ENCODE measurements at places on chromosomes 2 and 18. TPM values are rescaled to one million over a fixed set of nuclear protein-coding genes. Genes with fewer than 3 reads are reported as not detected.

DNA sequence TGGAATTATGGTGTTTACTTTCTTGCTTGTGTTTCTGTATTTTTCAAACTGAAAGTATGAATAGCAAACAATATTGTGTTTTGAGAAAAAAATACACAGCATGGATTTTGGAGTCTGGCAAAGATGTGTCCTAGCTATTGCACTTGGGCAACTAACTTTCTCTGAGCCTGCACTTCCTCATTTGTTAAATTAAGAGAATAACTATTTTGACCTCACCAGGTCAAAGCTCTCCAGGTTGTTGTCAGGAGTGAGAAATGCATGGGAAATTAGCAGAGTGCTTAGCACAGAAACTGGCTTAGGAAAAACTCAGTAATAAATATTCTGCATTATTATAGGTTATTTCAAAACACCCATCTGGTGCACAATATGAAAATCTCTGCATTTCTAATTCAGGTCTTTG, 28.2 kb downstream of the LYPD1 start:
- no peak overlapping the region for H3K27ac ChIP-seq
- no peaks in the 10 kb centered on the region for H3K36me3 ChIP-seq
- no peaks in the 10 kb centered on the region for H3K4me1 ChIP-seq

GRCh38 chr2:56315376-56315775, 131.6 kb downstream of the CCDC85A start:
- DNase-seq = no peak
- no peaks in the 10 kb centered on the region for H3K36me3 ChIP-seq
- no peaks in the 10 kb centered on the region for H3K4me1 ChIP-seq
- H3K4me3 ChIP-seq = no peak overlapping the region
- H3K27ac ChIP-seq = no peak overlapping the region
- H3K27me3 ChIP-seq = no peaks in the 10 kb centered on the region

DNA sequence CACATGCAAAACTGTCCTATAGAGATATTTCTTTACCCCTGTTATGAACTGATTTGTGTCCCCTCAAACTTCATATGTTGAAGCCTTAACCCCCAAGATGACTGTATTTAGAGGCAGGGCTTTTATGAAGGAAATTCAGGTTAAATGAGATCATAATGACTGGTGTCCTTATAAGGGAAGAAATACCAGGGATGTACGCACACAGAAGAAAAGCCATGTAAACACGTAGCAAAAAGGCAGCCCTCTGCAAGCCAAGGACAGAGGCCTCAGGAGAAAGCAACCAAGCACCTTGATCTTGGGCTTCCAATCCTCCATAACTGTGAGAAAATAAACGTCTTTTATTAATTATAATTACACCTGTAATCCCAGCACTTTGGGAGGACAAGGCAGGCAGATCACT, 101.3 kb upstream of the NDUFV2 start:
- no peak for DNase-seq
- peaks cover 16% of the 10 kb centered on the region for H3K27me3 ChIP-seq
- H3K27ac ChIP-seq = no peak overlapping the region
- no peaks in the 10 kb centered on the region for H3K4me1 ChIP-seq

DNA sequence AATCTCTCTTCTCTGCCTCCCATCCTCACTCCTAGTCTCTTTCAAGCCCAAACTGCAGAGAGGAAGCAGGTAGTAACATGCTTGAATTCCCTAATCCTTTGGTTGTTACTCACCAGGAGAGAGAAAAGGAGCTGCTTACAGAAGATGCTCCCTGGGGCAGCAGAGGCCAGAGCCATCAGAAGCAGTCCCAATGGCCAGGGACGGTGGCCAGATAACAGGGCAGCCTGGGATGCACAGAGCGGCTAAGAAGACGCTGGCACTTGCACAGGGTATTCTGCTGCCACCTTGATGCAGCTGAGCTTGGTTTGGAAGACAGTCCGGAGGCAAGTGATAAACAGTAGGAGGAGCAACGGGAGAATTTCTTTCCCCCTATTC, 250 bp downstream of the DSC1 start:
- no peak overlapping the region for H3K4me3 ChIP-seq
- H3K27ac ChIP-seq = no peak overlapping the region
- H3K4me1 ChIP-seq = no peaks in the 10 kb centered on the region
- no peaks in the 10 kb centered on the region for H3K27me3 ChIP-seq

DNA sequence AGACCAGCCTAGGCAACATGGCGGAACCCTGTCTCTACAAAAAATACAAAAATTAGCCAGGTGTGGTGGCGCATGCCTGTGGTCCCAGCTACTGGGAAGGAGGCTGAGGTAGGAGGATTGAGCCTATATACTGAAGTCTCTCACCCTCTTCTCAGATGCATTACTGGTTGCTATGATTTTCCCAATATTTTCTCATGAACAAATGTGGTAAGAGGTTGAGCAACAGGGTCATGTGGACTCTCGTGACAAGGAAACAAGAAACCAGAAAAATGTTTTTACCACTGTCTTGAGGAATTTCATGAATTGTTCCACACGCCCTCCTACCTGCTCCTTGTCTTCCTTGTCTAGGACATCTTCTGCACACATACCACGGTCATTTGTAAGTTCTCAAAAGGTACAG, 12.4 kb downstream of the LMAN2L start:
- no peak overlapping the region for H3K4me3 ChIP-seq
- no peaks in the 10 kb centered on the region for H3K36me3 ChIP-seq
- DNase-seq = no peak
- no peaks in the 10 kb centered on the region for H3K4me1 ChIP-seq
- H3K27ac ChIP-seq = no peak overlapping the region

- H3K36me3 ChIP-seq = no peaks in the 10 kb centered on the region
- no peaks in the 10 kb centered on the region for H3K27me3 ChIP-seq
- H3K27ac ChIP-seq = no peak overlapping the region
- no peak for DNase-seq
- H3K4me1 ChIP-seq = peaks cover 40% of the 10 kb centered on the region
- no peak overlapping the region for H3K4me3 ChIP-seq
Observed at GRCh38 chr2:85926931-85927661, 38.3 kb upstream of the ST3GAL5 start.

- no peak for DNase-seq
- peaks cover 6% of the 10 kb centered on the region for H3K27me3 ChIP-seq
- H3K27ac ChIP-seq = no peak overlapping the region
- H3K36me3 ChIP-seq = no peaks in the 10 kb centered on the region
- no peak overlapping the region for H3K4me3 ChIP-seq
Observed at GRCh38 chr2:212158081-212158480, 380.5 kb downstream of the ERBB4 start.

- H3K27me3 ChIP-seq = no peaks in the 10 kb centered on the region
- no peak overlapping the region for H3K4me3 ChIP-seq
- no peak overlapping the region for H3K27ac ChIP-seq
- H3K36me3 ChIP-seq = no peaks in the 10 kb centered on the region
- no peak for DNase-seq
Observed at GRCh38 chr2:17625446-17625845, 85.0 kb downstream of the VSNL1 start.

LBX2 gene
- total RNA-seq = not detected

DNA sequence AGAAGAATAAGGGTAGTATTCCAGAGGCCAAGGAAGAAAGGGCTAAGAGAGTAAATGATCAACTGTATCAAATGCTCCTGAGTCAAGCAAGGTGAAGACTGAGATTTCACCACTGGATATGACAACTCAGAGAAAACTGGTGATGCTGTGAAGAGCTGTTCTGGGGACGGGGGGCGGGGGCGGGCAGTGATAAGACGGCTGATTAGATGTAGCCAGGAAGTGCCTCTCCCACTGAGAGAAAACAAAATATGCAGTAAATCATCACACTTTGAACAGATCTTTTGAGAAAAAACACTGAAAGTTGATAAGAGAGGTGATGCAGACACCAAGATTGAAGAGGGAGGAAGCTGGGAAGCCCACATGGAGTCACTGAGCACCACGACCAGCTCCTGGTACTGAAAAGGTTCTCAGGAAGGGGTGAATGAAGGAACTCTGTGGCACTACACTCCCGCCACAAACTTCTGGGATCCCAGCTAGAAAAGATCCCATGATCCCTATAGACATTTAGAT, 75.8 kb downstream of the MYO3B start:
- no peak overlapping the region for H3K27ac ChIP-seq
- no peak for DNase-seq
- H3K36me3 ChIP-seq = no peaks in the 10 kb centered on the region
- H3K4me1 ChIP-seq = no peaks in the 10 kb centered on the region
- no peak overlapping the region for H3K4me3 ChIP-seq

DNA sequence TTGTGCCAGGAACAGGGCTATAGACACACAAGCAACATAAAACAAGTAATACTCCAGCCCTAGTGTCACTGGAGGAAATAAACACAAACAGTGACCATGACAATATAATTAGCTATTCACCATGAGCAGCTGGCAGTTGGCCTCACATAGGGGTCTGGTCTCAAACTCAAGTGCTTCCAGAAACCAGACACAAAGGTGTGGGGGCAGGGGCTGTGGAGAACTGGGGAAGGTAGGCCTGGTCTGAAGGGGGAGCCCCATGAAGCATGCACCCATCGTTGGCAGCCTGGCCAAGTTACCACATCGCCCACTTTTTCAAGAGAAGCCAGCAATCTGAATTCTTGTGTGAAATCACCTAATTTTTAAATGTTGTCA, 49.5 kb upstream of the SP3 start:
- H3K27ac ChIP-seq = no peak overlapping the region
- H3K27me3 ChIP-seq = no peaks in the 10 kb centered on the region
- DNase-seq = no peak
- no peaks in the 10 kb centered on the region for H3K36me3 ChIP-seq

PLGLB2 gene
- total RNA-seq = not detected

UGT1A5 gene
- total RNA-seq = not detected

GRCh38 chr18:32360682-32361345, 109.9 kb downstream of the GAREM1 start:
- DNase-seq = no peak
- no peak overlapping the region for H3K27ac ChIP-seq
- H3K4me1 ChIP-seq = peaks cover under 1% of the 10 kb centered on the region
- H3K27me3 ChIP-seq = no peaks in the 10 kb centered on the region

DNA sequence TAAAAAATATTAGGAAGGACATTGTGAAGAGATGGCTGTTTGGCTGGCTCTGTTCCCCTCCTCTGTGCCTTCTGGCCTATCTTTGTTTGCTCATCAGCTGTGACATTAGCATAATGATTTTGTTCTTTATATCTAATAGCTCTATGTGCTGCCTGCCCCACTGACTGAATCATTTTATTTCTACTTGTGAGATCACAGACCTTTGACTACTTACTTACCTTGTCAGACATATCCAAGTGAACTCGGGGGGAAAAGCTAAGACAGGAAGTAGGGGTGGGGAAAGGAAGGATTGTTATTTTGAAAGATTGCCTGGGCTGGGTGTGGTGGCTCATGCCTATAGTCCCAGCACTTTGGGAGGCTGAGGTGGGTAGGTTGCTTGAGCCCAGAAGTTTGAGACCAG, 104.2 kb downstream of the ASAP2 start:
- peaks cover 9% of the 10 kb centered on the region for H3K4me1 ChIP-seq
- no peak overlapping the region for H3K4me3 ChIP-seq
- no peaks in the 10 kb centered on the region for H3K27me3 ChIP-seq
- no peak for DNase-seq
- peak overlapping the region; percentile 33 for H3K27ac ChIP-seq
- H3K36me3 ChIP-seq = no peaks in the 10 kb centered on the region
